ENCODE measurements at places on chromosomes 2 and 18.

DNA sequence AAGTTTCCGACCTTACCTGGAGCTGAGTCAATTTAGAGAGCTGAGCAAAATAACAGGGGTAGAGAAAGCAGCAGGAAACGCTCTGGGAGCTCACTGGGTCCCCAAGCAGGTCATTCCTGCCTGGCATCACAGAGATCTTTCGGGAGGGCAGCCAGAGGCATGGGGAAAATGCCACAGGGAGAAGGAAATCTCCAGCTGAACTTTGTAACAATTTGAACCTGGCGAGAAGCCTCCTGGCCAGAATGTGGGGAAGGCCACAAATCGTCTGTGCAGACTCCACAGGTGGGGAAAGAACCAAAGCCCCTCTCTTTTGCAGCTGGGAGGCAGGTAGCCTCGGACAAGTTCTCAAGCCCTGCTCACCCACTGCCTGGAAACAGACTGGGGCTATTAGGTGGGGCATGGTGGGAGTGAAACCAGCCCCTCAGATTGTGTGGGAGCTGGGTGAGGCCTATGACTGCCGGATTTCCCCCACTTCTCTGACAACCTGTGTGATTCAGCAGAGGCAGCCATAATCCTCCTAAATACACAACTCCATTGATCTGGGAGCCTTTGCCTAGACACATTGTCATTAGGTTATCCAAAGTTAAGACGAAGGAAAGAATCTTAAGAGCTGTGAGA lies 53.9 kb downstream of the INO80D start:
- DNase-seq, result no peak

DNA sequence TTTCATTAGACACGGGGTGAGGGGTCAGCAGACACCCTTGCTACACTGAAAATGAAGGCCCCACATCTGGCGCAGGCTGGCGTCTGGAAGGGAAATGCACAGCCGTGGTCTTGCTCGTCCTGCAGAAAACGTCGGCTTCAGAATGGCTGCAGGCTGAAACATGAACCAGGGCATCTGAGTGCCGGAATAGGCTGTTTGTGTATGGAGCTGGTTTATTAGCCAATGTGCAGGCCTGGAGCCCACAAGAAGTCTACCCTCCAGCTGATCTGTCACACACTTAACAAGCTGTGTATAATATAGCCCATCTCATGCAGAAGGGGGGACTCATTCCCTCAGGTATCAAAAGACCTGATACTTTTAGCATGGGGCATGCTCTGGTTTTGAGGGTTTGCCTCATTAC lies 153.4 kb upstream of the SOX11 start:
- DNase-seq, result no peak

DNA sequence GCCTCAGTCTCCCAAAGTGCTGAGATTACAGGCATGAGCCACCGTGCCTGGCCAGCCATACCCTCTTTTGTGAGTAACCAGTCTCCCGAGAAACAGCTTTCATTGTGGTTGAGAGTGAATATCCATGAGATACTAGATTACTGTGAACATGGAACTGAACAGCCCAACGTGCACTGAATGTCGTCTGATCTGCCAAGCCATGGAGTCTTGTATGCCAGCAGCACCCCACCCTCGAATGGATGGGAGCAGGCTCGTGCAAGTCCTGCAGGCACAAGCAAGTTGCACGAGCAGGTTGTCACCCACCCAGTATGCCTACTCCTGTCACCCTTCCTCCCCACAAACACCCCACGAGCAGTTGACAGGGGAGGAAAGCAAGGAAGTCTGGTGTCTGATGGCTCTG lies 36.5 kb upstream of the TFCP2L1 start:
- no peak for DNase-seq

GRCh38 chr2:52572469-52572894 lies 1195.1 kb upstream of the CHAC2 start:
- DNase-seq, result no peak

- no peak for DNase-seq
Observed at GRCh38 chr2:143524119-143524553, 394.9 kb downstream of the ARHGAP15 start.

- DNase-seq, result no peak
Observed at GRCh38 chr2:220847589-220847988, 724.5 kb downstream of the EPHA4 start.

DNA sequence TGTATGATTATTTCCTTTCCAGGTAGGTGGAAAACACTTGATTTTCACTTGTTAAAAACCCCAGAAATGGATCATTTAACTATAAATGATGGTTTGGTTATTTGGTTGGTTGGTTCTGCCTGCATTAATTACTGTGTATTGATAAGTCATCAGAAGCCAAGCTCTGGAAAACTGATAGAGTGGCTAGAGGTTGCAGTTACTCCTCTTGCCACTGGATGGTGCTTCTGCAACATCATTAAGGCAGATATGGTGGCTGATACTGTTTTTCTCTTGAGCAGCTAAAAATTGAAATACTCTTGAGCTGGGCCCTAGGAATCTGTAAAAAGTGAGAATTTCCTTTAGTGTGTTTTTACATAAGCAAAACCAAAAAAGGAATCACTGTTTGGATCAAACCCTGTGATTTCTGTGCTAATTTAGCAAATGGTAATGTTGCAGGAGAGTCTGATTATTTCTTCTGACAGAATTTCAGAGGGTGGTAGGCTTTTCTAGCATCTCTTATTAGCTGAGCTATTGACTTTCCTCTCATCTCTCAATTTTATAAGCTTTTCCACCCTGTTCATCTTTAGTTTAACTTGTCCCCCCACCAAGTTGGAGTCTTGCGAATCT lies 54.3 kb downstream of the RAB10 start:
- DNase-seq, result no peak

DNA sequence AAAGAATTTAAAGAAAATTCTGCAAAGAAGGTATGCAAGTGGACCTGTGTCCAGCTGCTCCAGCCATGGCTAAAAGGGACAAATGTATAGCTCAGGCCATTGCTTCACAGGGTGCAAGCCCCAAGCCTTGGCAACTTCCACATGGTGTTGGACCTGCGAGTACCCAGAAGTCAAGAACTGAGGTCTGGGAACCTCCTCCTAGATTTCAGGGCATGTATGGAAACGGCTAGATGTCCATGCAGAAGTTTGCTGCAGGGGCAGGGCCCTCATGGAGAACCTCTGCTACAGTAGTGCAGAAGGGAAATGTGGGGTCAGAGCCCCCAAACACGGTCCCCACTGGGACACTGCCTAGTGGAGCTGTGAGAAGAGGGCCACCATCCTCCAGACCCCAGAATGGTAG lies 284.0 kb upstream of the RAB6C start:
- no peak for DNase-seq

GRCh38 chr2:224884188-224884587 lies 158.1 kb downstream of the DOCK10 start:
- DNase-seq, result no peak

DNA sequence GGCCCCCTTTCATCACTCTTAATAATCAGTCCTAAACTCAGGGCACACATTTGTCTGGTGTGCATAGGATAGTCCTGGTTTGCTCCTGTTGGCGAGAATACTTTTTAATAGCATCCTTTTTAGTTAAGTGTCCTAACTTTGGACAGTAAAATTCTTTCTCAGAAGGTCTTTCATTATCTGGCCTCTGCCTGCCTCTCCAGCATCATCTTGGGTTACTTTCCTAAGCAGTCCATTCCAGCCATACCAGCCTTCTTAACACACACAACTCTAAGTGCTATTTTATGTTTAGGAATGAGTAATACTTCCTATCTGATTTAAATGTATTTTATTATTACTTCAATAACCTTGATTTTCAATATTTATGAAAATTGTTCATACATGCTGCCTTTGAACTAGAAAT lies 151.0 kb downstream of the ACOXL start:
- no peak for DNase-seq

GRCh38 chr2:239121600-239122012 lies 273.7 kb downstream of the TWIST2 start:
- no peak for DNase-seq

- DNase-seq, result no peak
Observed at GRCh38 chr2:174327841-174328113, 7.0 kb upstream of the SP9 start.

DNA sequence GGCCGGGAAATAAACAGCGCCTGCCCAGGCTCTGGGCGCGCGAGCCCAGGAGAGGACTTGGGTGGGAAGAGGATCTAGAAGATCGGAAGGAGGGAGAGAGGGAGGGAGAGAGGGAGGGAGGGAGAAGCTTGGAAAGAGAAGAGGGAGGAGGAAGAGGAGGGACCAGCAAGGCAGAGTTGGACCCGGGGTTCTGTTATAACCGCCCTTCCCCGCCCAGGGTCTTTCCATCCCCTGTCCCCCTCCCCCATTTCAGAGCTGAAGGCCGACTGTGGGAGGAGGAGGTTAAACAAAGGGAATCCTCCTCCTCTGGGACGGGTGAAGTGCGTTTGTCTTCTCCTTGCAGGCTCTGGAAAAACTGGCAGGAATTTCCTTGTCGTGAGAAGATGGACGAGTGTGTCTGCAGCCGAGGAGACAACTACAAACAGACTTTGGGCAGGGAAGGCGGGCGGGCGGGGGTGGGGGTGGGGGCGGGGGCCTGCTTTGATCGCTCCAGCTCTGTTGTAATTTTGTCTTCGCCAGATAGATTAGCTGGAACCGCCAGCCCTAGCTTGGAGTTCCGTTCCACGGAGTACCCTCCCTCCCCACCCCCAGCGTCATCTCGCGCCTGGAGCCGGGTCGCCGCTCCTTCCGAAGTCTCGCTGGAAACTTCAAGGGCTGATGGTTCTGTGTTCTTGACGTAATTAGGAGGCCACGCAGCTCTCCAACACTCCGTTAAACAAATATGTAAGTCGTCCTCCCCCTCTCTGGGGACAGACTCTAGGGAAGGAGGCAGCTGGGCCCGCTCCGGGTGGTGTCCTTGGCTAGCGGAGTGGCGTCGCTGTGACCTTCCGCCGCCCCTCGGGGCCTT lies 6.4 kb upstream of the SP9 start:
- DNase-seq, result no peak

- no peak for DNase-seq
Observed at GRCh38 chr2:61952288-61952687, 46.8 kb downstream of the COMMD1 start.

GRCh38 chr2:230152334-230152733 lies 67.5 kb downstream of the SP110 start:
- no peak for DNase-seq

- no peak for DNase-seq
Observed at GRCh38 chr2:71637168-71637567, 183.8 kb downstream of the DYSF start.

GRCh38 chr2:235835810-235836209 lies 332.4 kb downstream of the GBX2 start:
- DNase-seq, result peak; percentile 77

DNA sequence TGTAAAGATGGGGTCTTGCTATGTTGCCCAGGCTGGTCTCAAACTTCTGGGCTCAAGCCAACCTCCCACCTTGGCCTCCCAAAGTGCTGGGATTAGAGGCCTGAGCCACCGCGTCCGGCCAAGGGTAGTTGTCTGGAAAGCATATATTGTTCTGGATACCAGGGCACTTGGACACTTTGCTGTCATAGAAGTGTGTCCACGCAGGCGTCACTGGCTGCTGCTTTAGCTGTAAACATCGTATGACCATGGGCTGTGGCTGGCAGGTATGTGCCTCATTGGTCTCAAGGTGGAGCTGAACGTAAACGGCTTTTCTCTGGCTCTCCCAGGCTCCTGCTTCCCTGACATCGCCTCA lies 3.2 kb upstream of the GPR35 start:
- no peak for DNase-seq

GRCh38 chr2:230512955-230513748 lies 97.2 kb downstream of the SP100 start:
- DNase-seq, result no peak

GRCh38 chr2:170235860-170236679 lies 58.1 kb downstream of the MYO3B start:
- peak; percentile 34 for DNase-seq

- no peak for DNase-seq
Observed at GRCh38 chr2:225788571-225789094, 389.1 kb downstream of the NYAP2 start.

DNA sequence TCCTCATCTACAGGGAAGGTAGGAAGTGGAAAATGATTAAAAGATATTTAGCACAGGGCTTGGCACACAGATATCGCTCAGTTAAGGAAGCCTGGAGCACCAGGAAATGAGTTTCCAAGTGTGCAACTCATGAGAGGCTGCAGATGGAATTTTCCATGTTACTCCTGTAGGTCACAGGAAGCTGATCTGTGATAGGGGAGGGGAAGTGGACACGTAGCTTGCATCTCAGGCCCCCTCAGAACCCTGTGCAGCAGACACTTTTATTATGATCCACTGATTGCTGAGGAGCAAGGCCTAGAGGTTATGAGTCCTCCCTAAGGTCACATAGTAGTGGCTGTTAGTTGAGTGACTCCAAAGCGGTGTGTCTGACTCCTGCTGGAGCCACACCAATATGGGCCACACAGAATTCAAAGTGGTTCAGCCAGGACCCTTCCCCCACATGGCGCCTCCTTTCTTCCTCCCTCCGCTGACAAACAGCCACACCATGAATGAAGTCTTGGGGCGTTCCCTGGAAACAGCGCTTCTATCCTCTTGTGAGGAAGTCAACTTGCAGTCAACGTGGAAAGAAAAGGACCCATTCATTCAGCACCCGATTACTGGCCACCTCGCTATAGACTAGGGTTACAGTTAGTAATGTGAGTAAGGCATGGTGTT lies 21.5 kb downstream of the DYSF start:
- DNase-seq, result no peak

DNA sequence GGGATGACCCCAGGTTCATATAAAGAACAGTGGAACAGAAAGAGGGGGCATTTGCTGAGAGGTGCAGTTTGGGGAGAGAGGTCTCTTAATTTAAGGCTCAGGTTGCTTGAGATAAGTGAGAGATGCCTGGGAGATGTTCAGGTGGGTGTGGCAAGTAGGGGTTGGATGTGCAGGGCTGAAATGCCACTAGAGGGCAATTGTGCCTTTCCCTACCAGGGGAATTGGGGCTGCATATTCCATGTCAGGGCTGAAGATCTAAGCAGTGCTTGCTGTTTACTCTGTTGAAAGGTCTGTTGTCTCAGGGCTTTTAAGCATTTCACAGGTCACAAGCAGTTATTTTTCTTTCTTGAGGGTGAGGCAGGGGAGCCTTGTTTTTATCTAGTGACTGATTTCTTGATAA lies 7.8 kb downstream of the CCDC85A start:
- peak; percentile 32 for DNase-seq

DNA sequence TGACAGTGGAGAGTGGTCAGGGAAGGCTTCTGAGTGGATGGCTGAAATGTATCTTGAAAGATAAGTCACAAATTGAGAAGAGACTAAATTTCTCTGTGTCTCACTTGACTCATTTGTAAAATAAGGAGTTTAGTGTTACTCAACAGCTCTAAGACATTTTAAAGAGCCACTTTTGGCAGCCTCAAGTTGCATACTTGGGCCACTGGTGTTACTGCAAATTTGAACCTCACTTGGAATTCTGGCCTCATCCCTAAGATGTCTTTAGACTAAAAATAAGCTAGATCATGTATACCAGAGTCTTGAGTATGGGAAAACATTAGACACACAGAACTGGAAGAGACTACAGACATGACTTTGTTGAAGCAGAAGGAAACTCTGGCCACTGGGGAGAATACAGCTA lies 4.5 kb upstream of the MTLN start:
- no peak for DNase-seq

DNA sequence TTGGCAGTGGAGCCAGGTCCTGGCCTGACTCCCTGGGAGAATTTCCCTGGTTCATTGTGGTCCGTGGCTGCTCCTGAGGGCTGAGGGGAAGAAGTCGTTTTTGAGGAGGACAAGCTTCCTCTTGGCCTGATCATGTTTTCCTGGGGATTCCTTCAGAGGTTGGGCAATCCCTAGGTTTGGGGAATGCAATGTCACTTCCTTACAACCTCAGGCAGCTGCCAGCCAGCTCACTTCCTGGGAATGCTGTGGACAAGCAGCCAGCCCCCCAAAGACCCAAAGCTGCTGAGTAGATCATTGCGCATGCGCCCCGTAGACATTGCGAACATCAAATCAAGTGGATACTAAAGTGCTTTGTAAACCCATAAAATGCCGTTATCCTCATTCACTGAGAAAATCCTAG lies 7.7 kb upstream of the DNMT3A start:
- no peak for DNase-seq
